ENCODE measurements at places on chromosomes 2 and 18.

GRCh38 chr18:71936744-71937143 lies 607.4 kb downstream of the CBLN2 start:
- no peak for DNase-seq

GRCh38 chr2:191922736-191923651 lies 76.1 kb upstream of the CAVIN2 start:
- no peak for DNase-seq

DNA sequence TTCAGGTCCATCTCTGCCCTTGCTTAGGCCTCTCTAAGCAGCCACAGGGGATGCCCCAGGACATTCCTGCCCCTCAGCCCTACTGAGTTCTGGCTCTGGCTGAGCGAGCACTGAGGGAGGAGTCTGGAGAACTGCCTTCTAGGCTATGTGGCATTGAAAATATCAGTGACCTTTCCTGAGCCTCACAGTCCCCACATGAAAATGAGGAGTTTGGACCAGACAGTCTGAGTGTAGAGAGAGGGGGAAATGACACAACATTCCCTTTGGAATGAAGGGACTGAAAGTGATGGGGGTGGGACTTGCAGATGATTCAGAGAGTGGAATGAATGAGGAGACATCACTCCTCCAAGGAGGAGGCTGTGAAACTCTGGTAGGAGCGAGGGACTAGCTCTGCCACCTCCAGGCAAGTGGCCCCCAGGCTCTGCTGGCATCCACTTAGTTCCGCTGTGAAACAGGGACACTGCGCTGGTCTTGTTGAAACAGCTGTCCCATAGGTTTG lies 8.0 kb downstream of the TNS1 start:
- no peak for DNase-seq

GRCh38 chr18:42530276-42530675 lies 575.2 kb downstream of the PIK3C3 start:
- no peak for DNase-seq

DNA sequence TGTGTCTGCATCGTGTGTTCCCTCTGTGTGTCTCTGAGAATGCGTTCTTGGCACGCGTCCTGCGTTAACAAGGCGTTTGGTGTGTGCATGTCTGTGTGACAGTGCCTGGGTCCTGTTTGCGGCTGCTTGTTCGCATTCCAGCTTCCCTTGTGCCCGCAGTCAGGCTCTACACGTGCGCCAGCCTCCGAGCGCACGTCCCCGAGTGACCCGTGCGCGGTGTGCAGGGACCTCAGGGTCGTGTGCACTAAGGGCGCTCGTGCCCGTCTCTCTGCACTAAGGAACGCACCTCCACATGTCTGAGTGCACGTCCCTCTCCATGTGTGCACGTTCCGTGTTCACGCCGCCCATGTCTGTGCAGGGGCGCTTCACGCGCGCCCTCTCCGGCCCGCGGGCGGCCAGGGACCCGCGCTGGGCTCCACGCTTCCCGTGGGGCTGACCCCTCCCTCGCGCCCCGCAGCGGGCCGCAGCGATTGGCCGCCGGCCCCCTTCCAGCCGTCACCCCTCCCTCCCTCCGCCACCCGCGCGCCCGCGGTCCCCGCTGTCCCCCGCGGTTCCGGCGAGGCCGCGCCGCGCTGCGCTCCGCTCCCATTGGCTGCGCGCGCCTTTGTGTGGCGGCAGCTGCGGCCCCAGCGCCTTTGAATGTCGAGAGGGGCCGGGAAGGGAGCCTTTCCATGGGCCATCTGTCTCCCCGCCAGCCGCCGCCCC lies 229.4 kb downstream of the HAUS1 start:
- peak; percentile 99 for DNase-seq

GRCh38 chr2:38153476-38154135 lies 77.7 kb upstream of the CYP1B1 start:
- no peak for DNase-seq

GRCh38 chr18:58196881-58197872 lies 153.2 kb downstream of the NEDD4L start:
- no peak for DNase-seq

DNA sequence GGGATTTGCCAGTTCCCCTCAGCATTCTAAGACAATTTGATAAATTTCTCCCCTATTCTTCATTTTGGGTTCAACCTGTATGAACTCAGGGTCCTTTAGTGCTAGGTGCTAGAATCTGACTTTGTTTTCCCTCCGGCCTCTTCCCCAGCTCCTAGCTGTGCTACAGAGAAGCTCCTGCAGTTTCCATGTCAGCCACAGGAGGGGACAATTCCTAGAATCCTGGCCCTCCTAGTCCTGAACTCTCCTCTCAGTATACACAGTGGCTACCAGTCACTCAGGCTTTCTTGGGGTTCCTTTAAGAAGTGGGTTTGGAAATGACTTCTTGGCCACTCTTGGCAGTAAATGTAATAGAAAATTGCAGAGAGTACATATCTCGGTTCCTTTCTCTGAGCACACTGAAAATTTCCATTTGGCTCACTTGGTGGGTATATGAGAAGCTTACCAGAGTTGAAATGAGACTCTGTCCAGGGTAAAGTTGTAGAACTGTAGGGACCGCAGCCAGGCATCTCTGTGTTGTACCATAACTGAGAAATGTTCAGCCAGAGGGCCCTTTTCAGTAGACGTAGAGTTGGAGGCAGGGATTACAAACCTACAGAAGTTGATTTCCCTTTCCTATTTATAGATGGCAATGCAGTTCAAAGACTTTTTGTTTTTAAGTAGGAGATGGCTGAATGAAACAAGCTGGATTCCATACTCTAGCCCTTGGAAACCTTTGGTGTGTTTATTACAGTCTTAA lies 5.0 kb upstream of the CHST10 start:
- peak; percentile 60 for DNase-seq

DNA sequence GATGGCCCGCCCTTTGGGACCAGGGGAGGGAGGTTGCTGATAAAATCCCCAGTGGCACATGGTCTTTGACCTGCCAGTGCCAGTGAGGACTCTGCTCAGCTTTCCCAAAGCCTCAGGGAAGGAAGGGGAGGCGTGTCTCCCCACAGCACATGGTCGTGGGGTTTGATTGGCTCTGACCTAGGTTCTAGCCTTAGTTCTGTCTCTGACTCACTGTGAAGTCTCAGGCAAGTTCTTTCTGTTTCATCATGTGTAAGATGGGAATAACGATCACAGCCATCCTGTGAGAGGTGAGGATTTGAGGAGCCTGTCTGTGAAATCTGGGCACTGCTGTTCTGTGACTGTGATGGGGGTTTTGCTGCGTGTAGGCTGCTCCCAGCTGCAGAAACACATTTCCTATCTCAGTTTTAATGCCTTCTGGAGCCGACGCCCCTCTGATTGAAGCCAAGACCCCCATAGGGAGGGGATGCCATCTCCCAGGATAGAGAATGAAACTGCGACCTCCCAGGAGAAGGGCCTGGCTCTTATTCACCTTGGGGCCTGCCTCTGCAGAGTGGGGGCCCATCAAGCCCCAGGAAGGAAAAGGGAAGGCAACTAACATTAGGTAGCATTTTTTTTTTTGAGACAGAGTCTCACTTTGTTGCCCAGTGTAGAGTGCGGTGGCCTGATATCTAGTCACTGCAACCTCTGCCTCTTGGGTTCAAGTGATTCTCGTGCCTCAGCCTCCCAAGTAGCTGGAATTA lies 84.0 kb downstream of the DDX1 start:
- no peak for DNase-seq

- DNase-seq: no peak
These were observed 14.8 kb downstream of the WDFY1 start for GRCh38 chr2:223930103-223930976.

DNA sequence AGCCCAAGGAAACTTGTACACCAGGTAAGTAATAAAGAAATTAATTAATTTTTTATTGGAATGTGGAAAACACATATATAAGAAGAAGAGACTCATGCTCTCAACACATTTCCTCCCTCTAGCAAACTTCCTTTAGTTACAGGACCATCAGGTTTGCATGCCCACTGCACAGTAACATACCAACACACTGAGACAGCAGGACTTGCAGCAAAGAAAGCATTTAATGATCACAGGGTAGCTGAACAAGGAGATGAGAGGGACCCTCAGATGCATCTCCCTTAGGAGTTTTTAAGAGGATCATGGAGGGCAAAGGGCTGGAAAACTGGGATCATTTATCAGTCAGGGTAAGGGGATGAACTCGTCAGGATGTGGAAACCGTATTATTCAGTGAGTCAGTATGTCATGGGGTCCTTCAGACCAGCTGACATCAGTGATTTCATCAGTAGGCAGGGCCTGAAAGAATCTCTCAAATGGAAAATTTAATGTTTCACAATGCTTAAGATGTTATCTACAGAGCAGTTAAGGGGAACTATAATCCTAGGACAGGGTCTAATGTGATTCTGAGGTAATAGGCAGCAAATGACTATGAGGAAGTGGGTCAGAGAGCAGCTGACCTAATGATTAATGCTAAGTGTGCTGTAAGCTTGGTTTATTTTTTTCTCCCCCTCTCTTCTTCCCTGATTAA lies 193.8 kb upstream of the RND3 start:
- no peak for DNase-seq

- DNase-seq: peak; percentile 66
These were observed 894.5 kb upstream of the POU3F3 start for GRCh38 chr2:103959174-103960128.

DNA sequence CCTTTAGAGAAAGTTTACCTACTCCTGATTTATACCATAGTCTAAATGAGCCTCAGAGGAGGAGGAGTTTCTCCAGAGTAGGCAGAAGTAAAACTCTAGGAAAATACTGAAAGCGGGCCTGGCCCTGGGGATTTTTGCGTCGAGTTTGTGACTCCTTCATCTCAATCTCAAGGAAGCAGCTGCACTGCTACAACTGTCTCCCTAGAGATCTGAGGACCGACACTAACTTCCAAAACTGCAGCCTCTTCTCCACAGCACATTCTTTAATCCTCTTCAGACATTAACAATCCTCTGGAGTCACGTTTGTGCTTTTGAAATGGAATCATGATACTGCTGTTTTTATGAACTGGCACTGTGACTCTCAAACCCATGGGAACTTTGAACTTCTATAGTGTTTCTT lies 281.4 kb downstream of the KCNS3 start:
- no peak for DNase-seq

GRCh38 chr2:213288913-213289700 lies 4.8 kb downstream of the SPAG16 start:
- DNase-seq: no peak

GRCh38 chr18:35740656-35741055 lies 159.1 kb downstream of the GALNT1 start:
- no peak for DNase-seq
